ENCODE measurements at places on chromosomes 1 and 21.
A peak's percentile ranks its signal among the peaks of the same experiment; 100 is the strongest.

DNA sequence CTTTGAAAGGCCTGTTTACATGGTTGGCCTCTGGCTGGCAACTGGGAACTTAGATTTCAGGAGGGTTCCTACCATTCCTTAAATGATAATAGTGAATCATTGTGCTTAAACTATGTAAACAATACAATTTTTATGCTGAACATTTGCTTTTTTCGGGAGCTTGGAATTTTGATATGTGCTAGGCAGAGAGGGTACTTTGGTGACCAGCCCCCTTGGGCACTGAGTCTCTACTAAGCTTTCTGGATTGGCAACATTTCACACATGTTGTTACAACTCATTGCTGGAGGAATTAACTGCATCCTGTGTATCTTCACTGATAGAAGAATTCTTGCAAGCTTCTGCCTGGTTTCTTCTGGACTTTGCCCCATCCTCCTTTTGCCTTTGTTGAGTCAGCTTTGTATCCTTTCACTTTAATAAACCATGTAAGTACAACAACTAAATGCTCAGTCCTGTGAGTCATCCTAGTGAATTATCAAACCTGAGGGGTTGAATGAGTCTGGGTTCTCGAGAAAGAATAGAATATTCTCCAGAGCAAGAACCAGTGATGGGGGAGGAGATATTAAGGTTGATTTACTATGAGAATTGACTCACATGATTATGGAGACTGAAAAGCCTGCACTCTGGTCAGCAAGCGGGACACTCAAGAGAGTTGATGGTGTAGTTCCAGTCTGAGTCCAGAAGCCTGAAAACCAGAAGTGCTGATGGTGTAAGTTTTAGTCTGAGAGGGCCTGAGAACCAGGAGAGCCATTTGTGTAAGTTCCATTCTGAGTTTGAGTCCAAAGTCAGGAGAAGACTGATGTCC, 3.1 kb upstream of the SLC16A4 start:
- no peak for DNase-seq

- no peak for DNase-seq
Measured at GRCh38 chr1:164064501-164064900, 494.5 kb upstream of the PBX1 start.

DNA sequence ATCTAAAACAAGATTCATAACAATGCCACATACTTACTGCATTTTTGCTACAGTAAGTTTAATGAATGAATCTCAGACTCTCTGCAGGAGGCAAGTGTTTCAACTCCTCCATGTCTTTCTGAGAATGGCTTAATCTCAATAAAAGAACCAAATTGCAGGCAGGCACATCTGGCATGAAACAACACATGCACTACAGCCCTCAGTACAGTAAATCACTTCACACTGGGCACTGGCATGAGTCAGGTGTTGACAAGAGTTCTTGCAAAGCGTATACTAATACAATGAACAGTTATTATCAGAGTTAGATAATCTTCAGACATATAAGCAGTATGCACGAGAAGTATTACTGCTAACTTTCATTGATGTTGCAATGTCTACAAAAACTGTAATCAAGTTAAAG, 1386.8 kb downstream of the MRPL39 start:
- DNase-seq: no peak

GRCh38 chr1:12112711-12113161, 49.6 kb downstream of the TNFRSF8 start:
- DNase-seq: no peak

GRCh38 chr1:199205740-199206441, 567.1 kb downstream of the PTPRC start:
- DNase-seq: no peak

- DNase-seq: peak; percentile 47
Measured at GRCh38 chr1:205805082-205805711, 7.8 kb downstream of the SLC41A1 start.

- no peak for DNase-seq
Measured at GRCh38 chr1:37940299-37940947, 6.4 kb downstream of the INPP5B start.

DNA sequence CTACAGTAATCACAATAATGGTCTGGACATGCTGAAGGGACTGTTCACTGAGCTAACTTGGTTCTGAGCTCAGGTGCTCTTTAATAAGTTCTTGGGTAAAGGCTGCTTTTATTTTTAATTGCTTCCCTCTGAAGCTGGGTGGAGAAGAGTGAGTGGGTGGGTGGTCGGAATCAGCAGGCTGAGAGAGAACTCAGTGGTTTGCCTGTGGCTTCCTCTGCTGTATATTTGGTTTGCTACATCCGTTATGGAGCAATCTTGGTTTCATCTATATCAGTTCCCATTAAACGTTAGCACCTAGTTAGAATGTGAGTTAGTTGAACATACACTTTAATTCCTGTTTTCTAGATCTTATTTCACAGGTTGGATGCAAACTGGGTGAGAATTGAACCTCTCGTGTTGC, 23.3 kb downstream of the CNIH4 start:
- peak; percentile 36 for DNase-seq

DNA sequence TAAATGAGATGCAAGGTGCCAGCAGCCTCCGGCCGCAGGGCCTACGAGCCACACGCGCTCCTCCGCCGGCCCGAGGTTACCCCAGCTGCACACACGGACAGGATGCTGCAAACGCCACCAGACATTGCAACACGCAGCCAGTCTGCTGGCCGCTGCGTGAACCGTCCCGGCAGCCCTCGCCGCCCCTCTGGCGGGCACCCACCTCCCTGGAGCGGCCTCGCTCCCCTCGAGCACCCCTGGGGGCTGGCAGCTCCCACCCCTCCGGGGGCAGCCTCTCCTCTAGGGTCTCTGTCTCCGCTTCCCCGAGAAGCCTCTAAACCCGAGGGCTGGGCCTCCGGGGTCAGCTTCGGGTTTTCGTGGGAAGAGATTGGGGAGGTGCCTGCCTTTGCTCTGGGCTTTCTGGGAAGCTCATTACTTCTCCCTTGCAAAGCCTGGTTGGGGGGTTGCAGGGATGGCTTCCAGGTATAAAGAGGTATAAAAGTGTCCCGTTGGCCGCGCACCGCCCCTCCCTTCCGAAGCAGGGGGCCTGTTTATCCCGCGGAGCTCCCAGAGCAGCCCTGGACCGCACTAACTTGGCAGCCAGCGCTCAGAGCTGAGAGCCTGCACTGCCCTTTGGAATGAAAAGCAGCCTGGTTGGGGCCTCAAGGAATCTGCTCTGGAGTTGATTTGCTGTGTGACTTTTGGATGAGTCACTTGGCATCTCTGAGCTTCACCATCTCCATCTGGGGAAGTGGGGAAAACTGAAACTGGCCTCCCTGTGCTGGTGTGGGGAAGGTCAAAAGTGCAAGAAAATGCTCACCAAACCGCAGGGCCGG, 21.8 kb downstream of the DHRS3 start:
- no peak for DNase-seq

- DNase-seq: no peak
Measured at GRCh38 chr1:221708987-221709386, 32.9 kb downstream of the DUSP10 start.

GRCh38 chr1:198811449-198811848, 172.6 kb downstream of the PTPRC start:
- DNase-seq: no peak

DNA sequence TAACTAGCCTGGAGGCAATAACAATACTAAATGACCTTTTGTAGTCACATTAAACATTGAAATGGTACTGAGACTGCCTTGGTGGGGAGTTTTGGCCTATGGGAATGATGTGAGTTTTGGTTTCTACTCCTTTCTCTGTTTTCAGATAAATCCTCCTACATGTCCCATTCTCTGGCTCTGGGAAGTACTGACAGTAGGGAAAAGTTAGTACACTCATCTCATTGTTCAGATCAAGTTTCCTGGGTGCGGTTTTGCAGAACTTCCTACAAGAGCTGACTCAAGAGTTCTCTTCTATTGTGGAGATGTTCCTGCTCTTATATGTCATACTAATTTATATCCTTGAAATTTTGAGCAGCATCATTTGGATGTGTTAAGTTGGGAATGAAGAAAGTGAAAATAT, 74.2 kb upstream of the MACF1 start:
- no peak for DNase-seq

GRCh38 chr1:201275253-201275666, 8.0 kb upstream of the PKP1 start:
- no peak for DNase-seq

DNA sequence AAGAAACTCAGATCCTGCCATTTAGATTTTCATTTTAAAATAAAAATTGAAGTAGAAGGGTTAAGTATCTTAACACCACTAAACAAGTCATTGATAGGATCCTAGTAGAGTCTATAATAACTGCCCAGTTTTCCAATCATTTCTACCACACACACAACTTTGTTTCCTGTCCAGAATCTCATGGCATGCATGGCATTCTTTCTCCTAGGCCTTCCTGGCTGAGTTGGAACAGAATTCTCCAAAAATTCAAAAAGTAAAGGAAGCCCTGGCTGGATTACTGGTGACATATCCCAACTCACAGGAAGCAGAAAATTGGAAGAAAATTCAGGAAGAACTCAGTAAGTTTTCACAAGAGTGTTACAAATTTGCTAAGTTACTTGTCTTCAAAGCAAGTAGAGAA, 111.4 kb upstream of the BMP8A start:
- no peak for DNase-seq

DNA sequence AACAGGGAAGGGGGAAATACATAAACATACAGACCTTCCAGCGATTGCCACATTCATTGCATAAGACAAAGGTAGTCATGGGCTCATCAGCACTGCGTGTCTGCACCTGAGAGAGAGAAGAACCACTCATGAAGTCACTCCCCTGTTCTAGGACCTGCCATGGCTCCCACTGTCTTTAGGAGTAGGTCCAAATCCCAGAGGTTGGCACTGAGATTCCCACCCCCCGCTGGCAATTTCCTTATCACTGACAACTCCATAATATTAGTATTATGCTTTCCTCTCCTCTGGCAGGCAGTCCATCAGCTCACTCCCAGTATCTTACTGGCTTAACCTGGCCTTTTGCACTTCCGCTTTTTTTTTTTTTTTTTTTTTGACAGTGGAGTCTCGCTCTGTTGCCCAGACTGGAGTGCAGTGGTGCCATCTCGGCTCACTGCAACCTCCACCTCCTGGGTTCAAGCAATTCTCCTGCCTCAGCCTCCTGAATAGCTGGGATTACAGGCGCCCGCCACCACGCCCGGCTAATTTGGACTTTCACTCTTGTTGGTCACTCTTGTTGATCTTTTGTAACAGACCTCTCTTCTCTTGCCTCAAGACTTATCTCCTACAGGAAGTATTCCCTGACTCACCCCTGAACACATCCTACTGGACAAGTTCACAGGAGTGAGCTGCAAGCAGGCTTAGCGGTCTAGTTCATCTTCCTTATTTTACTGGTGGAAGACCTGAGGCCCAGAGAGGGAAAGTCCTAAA, 14.8 kb upstream of the ZNF436 start:
- no peak for DNase-seq

DNA sequence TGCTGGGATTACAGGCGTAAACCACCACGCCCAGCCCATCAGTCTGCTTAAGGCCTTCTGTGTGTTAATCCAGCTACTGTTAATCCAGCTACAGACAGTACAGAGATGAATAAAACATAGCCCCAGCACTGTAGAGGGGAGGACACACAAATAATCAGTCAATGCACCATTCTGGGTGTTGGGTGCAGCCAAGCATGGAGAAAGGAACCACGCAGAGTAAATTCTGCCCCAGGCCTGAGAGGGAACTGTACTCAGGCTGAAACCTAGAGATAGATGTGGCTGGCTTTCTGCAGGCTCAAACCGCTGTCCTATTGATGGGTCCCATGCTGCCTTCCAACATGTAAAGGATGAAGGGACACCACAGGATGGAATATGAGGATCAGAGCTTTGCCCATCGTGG, 136.8 kb upstream of the IGSF21 start:
- no peak for DNase-seq

GRCh38 chr21:29538115-29538514, 239.4 kb downstream of the BACH1 start:
- DNase-seq: no peak

- DNase-seq: no peak
Measured at GRCh38 chr1:224540535-224540934, 75.6 kb upstream of the CNIH3 start.

DNA sequence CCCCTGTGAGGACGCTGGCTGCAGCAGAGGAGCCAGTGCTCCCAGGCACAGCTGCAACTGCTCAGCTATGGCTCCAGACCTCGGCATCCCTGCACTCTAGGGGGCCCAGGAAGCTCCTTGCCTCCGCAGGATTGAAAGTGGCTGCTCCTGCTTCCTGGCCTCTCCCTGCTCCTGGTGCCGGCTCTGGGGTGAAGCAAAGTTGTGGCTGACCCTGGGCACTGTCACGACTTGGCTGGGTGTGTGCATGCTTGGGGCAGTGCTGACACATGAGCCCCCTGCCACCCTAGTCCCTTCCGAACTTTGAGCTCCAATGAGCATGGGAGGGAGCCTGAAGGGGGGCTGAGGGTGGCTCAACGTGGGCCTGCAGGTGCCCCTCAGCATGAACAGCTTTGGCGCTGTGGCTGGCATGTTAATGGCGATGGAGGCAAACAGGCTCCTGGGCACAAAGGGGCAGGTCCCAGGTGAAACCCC, 1512.2 kb downstream of the KCNT2 start:
- DNase-seq: no peak

DNA sequence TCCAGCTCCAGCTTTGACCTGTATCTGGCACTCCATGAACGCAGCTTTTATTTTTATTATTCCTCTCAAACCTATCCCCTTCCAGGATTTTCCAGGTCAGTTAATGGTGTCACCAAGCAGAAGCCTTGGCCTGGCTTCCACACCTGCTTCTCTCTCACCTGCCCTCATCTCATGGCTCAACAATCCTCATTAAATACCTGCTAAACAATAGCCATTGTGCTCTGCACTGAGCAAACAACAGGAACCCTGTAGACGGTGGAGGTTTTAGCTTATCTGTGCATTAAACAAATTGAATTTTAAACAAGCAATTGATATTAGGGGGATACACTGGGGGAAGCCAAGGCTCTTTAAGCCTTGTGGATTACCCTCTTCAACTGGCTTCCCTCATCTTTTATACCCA, 15.3 kb downstream of the PYCR2 start:
- DNase-seq: no peak

DNA sequence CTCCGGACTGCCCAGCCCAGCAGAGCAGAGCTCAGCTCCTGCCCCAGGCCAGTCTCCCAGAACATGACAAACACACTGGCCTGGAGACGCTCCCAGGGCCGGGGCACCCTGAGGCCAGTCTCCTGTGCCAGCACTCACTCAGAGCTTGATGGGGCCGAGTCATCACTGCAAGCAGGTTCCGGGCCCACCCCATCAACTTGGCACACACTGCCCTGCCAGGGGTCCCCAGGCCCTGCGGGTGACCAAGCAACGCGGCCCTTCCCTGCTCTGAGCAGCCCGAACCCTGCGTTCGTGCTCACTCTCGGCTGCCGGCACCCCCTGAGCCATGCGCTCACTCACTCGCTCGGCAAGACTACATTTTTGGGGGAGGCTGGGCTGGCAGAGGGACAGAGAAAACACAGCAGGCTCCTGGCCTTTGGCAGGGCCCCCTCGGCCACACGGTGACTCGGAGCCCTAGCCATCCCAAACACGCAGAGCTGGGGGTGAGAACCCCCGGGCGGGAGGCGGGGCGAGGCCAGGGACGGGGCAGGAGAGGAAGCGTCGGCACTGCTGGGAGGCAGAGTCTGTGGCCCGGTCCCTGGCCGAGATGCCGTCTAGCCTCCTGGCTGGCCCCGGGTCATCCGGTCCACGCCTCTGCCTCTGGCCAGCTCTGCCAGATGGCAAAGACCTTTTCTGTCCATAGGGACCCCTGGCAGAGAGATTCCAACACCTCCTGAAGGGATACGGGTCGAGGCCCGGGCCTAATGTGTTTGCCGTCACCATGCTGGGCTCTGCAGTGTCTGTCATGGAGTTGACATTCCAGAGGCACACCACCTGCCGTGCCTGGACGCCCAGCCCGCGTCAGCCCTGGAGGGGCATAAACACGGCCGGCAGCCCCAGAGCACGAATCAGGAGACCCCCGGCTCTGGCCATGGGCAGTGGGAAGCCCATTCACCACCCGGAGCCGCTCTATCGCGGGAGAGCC, 68.0 kb downstream of the MEGF6 start:
- DNase-seq: no peak

All from stimulated activated CD4-positive, alpha-beta T cell treated with anti-CD3 and anti-CD28 coated beads, TNF-alpha, amount 100 ng/mL, for 48 hours (primary cell).